PC-3 (cell line): ENCODE measurements at places on chromosomes 12 and 14. TPM values are rescaled to one million over a fixed set of nuclear protein-coding genes. Genes with fewer than 3 reads are reported as not detected.

The WNK1 gene
- 44.5 and 69.3 TPM in 2 replicates for total RNA-seq

The KCNC2 gene
- not detected in 2 replicates for total RNA-seq

The TCL1B gene
- total RNA-seq: not detected in 2 replicates

The ADAMTS20 gene
- total RNA-seq: 1.0 and 1.6 TPM in 2 replicates

The FAM90A1 gene
- total RNA-seq: not detected in 2 replicates

The CELA1 gene
- not detected in 2 replicates for total RNA-seq

The GUCY2C gene
- not detected in 2 replicates for total RNA-seq

The LTB4R gene
- 11.6 and 13.1 TPM in 2 replicates for total RNA-seq

The SLC35F4 gene
- total RNA-seq: not detected in 2 replicates

The NEDD8 gene
- total RNA-seq: 330 and 337 TPM in 2 replicates

The RASSF3 gene
- 13.4 and 19.1 TPM in 2 replicates for total RNA-seq

The HOTAIR gene
- total RNA-seq: 3.5 and 4.3 TPM in 2 replicates

The NUBPL gene
- total RNA-seq: 9.0 and 14.9 TPM in 2 replicates

The PTPRB gene
- 0.46 and 0.66 TPM in 2 replicates for total RNA-seq

The TAS2R42 gene
- total RNA-seq: not detected in 2 replicates

The CCDC198 gene
- 0.15 and 3.3 TPM in 2 replicates for total RNA-seq

The REC8 gene
- 1.9 and 5.7 TPM in 2 replicates for total RNA-seq

The APEX1 gene
- total RNA-seq: 147 and 189 TPM in 2 replicates

The LTBR gene
- total RNA-seq: 160 and 163 TPM in 2 replicates

The DPY19L2 gene
- 0.33 and 0.98 TPM in 2 replicates for total RNA-seq

The CD69 gene
- 0.75 TPM in 1 of 2 replicates, not detected in the other for total RNA-seq

The RNASE7 gene
- total RNA-seq: not detected in 2 replicates

The PRPH gene
- 0.15 TPM in 1 of 2 replicates, not detected in the other for total RNA-seq

The KRT6C gene
- total RNA-seq: not detected in 2 replicates

The PRR4 gene
- 3.5 and 9.3 TPM in 2 replicates for total RNA-seq

The MIS18BP1 gene
- total RNA-seq: 39.3 and 42.3 TPM in 2 replicates

The DIP2B gene
- total RNA-seq: 36.3 and 39.6 TPM in 2 replicates

The DHH gene
- 0.04 and 0.23 TPM in 2 replicates for total RNA-seq

The GPATCH2L gene
- 43.5 and 46.0 TPM in 2 replicates for total RNA-seq

The PTPRO gene
- not detected in 2 replicates for total RNA-seq

The NOVA1 gene
- total RNA-seq: 1.1 and 3.1 TPM in 2 replicates

The RTL1 gene
- total RNA-seq: not detected in 2 replicates

The TRIAP1 gene
- total RNA-seq: 24.0 and 34.5 TPM in 2 replicates

The KRT80 gene
- total RNA-seq: 19.8 and 30.1 TPM in 2 replicates

The INHBC gene
- not detected in 2 replicates for total RNA-seq

The GALC gene
- total RNA-seq: 0.18 and 0.40 TPM in 2 replicates

The AQP5 gene
- not detected in 2 replicates for total RNA-seq

The LALBA gene
- not detected in 2 replicates for total RNA-seq

The B4GALNT1 gene
- 39.0 and 42.3 TPM in 2 replicates for total RNA-seq

The ATP6V1D gene
- total RNA-seq: 69.6 and 85.9 TPM in 2 replicates

The ADSS1 gene
- total RNA-seq: 7.9 and 8.8 TPM in 2 replicates

The ASIC1 gene
- total RNA-seq: 6.0 and 6.3 TPM in 2 replicates
